NCI-H774 (cell line): ENCODE measurements at places on chromosomes 16 and 17.

DNA sequence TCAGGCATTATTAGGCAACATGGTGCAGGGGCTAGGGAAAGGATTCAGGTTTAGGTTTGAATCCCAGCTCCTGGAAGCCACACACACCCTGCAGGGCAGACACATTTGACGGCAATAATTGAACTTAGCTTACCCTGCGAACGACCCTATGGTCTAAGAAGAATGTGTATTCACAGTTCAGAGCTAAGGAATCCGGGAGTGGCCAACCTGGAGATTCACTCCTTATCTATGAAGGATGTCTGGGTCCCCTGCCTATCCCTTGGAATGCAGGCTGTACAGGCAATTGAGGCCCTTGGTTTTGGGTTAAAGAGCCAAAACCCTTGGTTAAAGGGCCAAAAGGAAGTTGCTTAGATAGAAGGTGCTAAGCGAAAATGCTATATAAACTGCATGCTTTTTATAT lies 2.9 kb upstream of the SYT17 start:
- DNase-seq: no peak

- DNase-seq: no peak
Observed at GRCh38 chr16:18782697-18783429, 7.3 kb downstream of the RPS15A start.

DNA sequence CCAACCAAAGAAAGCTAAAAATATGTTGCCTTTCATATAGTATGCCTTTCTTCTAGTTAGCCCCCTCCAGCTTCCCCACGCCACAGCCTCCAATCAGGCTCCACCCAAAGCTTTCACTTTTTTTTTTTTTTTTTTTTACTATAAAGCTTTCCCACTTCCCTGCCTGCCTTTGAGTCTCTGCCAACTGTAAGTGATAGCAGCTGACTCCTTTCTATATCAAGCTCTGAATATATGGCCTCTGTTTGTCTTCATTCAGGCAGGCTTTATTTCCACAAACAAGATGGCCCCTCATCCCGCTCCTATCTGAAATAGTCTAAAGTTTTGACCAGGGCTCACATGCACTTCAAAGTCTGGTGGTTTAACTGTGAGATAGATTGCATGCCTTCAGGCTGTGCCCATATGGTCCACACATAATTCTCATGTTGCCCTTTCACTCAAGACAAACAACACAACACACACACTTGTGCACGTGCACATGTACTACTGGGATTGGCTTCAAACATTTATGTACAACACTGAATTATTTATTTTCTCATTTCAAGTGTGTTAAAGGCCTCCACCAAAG lies 39.8 kb upstream of the DYNLRB2 start:
- no peak for DNase-seq

DNA sequence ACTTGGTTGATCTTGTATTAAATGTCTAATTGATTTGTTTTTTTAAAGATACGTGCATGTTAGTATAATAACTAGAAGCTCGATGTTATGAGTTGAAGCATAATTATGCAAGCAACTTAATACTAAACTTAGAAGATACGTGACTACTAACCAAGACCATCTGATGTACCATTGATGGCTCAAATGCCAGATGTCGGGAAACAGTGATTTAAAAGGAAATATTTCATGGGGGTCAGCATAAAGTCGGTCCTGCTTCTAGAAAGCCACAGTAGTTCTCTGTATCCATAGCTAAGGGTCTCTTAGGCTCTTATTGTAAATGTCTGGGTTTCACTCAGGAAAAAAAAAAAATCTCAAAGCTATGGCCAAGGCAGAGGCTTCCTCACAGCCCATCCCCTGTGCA lies 61.2 kb upstream of the RBFOX1 start:
- DNase-seq: no peak

GRCh38 chr16:69223882-69224281 lies 36.9 kb downstream of the SNTB2 start:
- no peak for DNase-seq

GRCh38 chr16:58488531-58488930 lies 11.4 kb upstream of the NDRG4 start:
- DNase-seq: no peak

DNA sequence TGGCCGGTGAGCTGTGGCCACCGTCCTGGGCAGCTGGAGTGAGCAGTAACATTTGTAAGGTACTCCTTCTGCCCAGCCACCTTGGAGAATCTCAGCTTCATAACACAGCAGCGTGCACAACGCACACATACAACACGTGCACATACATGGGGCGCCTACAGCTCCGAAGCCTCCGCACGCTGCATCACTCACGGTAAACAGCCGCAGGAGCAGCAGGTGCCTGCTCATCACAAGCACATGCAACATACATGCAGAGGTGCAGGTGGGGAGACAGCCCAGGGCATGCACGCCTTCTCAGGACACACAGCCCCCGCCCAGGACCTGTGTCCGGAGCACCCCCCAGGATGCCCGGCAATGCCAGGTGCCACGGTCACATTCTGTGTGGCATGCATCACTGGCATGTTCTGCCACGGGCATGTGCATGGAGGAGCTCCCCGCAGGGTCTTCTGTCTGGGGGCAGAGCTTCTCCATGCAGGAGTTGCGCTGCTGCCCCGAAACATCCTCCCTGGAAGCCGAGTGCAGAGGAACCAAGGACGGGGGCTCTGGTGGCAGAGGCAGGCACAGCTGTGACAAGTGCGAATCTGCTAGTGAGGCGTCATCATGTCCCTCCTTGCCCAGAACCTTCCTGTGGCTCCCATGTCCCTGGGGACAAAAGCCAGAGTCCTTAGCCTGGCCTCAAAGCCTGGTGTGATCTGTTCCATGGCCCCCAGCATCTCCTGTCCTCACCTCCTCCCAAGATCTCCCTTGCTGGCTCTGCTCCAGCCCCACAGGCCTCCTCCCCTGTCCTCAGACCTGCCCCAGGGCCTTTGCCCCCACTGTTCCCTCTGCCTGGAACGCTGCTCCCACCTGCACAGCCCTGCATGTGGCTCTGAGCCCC lies 184.0 kb upstream of the GSE1 start:
- no peak for DNase-seq

DNA sequence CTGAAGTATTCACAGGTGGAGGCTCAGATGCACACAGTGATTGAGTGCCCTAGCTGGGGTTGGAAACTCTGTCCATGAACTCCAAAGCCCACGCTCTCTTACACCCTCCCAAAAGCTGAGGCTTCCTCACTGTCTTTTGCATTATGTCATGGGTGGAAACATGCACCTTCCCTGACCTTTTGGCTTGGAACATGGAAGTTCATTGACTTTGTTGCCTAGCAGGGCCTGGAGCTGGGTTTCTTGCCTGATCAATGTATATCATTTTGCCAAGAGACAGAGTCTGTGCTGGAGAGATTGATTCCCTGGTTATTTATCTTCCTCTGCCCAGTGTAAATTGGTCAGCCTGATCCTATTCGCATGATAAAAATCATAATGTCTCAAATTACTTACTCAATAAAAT lies 558.4 kb downstream of the MAF start:
- DNase-seq: no peak

DNA sequence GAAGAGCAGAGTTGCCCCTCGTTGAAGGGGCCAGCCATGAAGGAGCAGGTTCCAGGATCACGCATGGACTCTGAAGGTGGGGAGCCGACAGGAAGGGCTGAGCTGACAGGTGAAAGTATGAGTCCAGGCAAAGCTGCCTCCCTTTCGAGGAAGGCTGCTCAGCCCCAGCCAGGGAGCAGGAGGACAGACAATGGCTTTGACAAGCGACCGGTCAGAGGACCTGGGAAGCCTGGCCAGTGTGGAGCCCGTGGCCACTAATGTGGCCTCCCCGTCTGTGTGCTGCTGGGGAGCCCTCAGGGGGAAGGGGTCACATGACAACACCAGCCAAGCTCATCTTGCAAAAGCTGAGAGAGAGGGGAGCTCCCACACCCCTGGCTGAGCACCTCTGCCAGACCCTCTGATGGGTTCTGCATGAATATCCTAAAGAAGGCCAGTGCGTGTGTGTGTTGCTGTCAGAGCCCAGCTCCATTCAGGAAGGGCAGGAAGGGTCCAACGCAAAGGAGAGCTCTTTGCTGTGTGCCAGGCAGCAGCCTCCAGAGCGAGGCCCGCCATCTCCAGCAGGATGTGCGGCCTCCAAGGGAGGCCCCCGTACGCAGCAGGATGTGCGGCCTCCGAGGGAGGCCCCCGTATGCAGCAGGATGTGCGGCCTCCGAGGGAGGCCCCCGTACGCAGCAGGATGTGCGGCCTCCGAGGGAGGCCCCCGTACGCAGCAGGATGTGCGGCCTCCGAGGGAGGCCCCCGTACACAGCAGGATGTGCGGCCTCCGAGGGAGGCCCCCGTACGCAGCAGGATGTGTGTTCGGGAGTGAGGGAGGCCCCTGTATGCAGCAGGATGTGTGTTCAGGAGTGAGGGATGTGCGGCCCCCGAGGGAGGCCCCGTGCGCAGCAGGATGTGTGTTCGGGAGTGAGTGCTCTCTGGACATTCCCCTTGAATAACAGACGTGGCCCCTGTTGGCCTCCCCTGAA lies 102.1 kb upstream of the CHMP6 start:
- no peak for DNase-seq

- no peak for DNase-seq
Observed at GRCh38 chr16:71846431-71846830, 655 bp downstream of the ATXN1L start.

DNA sequence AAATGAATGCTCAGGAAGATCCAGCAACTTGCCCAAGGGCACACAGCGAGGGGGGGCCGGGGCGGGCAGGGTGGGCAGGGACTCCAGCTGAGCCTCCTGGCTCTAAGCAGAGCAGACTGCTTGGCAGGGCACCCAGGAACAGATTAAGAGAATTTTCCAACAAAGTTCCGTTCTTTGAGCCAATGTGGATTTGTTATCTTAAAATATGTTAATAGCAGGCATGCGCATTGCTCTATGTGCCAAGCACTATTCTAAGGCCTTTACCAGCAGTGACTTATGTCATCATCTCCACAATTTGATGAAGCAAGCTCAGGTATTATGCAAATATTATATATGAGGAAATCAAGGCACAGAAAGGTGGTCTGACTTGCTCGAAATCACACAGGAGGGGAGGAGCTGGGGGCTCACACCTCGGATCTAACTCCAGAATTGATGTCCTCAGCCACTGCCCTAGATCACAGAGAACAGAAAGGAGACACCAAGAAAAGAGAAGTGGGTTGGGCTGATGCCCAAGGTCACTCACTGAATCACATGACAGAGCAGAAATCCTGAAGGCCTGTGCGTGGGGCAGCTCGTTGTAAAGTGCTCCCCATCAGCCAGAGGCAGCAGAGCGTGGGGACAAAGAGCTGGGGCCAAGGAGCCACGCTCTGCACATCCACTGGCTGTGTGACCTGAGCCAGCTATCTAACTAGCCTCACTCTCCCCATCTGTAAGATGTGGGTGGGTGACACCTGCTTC lies 23.2 kb upstream of the MEAK7 start:
- no peak for DNase-seq

DNA sequence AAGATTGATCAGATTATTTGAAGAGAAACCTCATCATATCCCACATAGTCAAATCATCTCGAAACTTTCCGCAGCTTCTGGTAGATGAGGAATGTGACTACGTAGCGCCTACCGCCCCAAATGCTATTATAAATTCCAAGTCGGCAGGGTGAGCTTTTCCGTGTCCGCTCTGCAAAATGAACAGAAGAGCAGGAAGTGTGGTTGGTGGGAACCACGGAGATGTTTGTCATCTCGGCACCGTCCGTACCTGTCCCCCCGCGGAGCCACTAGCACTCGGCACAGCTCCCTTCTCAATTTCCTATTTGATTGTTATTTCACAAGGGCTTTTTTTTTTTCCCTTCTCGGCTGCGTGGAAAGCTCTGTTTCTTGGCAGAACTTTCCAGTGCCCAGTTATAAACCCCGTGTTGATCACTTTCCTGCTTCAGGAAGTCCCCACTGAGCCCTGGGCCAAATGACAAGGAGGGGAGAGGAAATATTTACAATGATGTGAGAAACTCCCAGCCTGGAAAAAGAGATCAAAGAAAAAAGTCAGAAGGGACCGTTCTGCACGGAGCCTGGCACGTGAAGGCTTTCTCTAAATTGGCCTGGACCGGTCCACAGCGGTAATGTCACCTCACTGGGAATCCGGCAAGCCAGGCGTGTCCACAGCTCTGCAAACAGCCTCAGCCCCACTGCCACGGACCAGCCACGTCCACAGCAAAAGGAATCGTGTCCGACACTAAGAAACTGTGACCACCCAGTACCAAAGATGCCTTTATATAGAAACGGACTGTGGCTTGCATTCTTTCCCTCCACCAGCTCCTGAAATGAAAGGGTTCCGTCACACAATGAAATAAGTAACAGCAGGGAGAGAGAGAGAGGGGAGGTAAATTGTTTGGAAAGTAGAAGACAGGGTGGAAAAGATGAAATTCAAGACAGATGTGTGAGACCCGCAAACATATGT lies 65.0 kb downstream of the MRM3 start:
- no peak for DNase-seq

DNA sequence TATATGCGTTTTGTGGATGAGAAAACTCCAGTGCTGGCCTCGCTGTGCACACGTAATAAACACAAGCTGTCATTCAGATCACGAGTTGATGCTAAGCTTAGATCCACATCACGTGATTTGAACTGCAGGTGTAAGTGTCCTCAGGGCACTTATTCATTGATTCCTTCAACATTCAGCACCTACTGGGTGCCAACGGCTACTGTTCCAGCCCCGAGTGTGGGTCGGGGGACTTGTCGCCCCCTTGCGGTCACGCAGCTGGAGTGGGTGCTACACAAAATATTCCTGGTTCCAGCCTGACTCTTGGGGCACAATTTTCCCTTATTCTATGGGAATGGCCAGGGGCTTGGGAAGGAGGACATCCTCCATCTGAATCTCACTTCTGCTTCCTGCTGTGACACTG lies 29.9 kb upstream of the GINS2 start:
- no peak for DNase-seq

- no peak for DNase-seq
Observed at GRCh38 chr16:3580686-3581085, 3.5 kb upstream of the NLRC3 start.

GRCh38 chr16:73172241-73172972 lies 124.5 kb upstream of the ZFHX3 start:
- peak; percentile 31 for DNase-seq

DNA sequence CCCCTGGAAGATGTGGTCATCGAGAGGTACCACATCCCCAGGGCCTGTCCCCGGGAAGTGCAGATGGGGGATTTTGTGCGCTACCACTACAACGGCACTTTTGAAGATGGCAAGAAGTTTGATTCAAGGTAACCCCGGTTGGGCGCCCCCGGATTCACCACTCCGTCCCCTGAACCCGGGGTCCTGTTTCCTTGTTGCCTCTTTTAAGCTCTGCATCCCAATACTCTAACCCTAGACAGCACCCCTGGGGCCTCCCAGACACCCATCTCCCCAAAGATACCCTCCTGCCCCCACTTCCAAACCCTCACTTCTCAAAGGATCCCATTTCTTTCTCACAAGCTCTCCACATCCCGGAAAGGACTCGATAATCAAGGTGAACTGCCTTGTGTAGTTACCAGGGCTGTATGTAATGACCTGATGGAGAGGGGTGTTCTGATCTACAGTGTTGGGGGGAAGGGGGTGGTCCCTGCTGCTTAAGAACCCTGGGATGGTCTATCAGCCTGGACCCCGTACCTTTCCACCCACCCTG lies 412 bp downstream of the FKBP10 start:
- no peak for DNase-seq

DNA sequence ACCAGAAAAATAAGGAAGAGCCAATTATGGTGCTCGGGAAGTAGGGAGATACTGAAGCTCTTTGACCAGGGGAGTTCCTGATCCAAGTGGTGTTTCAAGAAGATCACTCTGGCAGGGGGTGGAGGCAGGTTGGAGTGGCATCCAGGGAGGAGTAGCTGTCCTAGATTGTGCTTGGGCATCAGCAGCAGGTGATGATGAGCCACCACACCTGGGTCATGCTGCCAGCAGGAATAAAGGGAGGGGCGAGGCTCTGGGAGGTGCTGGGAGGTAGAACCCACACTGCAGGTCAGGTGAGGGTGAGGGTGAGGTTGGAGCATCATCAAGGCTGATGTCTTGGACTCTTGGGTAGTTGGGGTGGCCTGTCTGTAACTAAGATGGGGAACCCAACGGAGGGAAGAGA lies 35.4 kb upstream of the ADGRG1 start:
- DNase-seq: no peak
